CD4-positive, alpha-beta T cell treated with Interleukin-10 for 1 hour (primary cell): ENCODE measurements at places on chromosomes 1 and 21.

- DNase-seq: no peak
These were observed 386.3 kb downstream of the USP25 start for GRCh38 chr21:16116069-16116468.

GRCh38 chr1:69377507-69377906 lies 190.2 kb upstream of the LRRC7 start:
- no peak for DNase-seq

- no peak for DNase-seq
These were observed 6.5 kb downstream of the PPIE start for GRCh38 chr1:39745016-39745670.

DNA sequence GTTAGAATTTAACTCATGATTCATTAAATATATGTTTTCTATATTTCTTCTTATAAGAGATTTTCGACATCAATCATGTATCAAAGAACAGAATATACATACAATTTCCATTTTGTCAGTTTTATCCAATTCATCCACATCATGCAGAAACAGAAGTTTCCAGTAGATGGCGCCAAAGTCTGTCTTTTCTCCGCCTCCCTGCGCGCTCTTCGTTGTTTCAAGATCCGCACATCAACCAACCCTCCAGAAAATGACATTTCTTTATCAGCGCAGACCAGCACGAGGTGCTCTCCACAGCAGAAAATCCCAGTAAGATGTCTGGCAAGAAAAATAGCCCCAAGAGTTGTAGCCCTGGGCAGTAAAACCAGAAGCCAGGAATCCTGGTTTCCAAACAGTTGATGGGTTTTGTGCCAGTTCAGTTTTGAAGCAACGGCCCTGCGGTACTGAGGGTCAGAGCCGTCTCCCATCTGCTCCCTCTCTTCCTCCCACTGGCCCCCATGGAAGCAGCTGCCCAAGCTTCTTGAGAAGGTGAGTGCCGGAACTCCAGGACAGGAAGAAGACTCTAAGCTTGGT lies 38.6 kb upstream of the GPR137B start:
- DNase-seq: peak; percentile 73

GRCh38 chr1:22828484-22829308 lies 118.1 kb downstream of the EPHB2 start:
- no peak for DNase-seq

- DNase-seq: no peak
These were observed 29.4 kb upstream of the CD101 start for GRCh38 chr1:116971965-116972673.

GRCh38 chr1:109385417-109385816 lies 12.3 kb downstream of the SORT1 start:
- no peak for DNase-seq

GRCh38 chr1:223776826-223777454 lies 64.6 kb downstream of the CAPN2 start:
- no peak for DNase-seq

GRCh38 chr21:39400173-39400572 lies 45.4 kb downstream of the LCA5L start:
- DNase-seq: no peak

- no peak for DNase-seq
These were observed 211.9 kb upstream of the IRF2BP2 start for GRCh38 chr1:234821840-234822239.

GRCh38 chr1:221778535-221779142 lies 36.8 kb upstream of the DUSP10 start:
- peak; percentile 62 for DNase-seq

DNA sequence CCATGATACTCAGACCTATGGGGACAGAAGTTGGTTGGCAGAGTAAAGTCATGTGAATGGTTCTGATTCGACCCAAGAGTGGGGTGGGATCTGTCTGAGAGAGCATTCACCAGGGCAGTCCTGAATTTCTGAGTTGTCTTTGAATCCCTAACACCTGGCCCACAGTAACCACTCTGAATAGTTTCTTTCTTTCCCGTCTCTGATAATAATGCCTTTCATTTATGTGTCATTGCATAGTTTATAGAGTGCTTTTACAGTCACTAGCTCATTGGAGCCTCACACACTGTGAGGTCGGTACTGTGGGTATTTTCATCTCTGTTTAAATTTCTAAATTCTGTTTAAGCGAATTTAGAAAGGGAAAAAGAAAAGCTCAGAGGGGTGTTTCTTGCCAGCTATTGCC lies 147.1 kb downstream of the C1orf21 start:
- DNase-seq: no peak

DNA sequence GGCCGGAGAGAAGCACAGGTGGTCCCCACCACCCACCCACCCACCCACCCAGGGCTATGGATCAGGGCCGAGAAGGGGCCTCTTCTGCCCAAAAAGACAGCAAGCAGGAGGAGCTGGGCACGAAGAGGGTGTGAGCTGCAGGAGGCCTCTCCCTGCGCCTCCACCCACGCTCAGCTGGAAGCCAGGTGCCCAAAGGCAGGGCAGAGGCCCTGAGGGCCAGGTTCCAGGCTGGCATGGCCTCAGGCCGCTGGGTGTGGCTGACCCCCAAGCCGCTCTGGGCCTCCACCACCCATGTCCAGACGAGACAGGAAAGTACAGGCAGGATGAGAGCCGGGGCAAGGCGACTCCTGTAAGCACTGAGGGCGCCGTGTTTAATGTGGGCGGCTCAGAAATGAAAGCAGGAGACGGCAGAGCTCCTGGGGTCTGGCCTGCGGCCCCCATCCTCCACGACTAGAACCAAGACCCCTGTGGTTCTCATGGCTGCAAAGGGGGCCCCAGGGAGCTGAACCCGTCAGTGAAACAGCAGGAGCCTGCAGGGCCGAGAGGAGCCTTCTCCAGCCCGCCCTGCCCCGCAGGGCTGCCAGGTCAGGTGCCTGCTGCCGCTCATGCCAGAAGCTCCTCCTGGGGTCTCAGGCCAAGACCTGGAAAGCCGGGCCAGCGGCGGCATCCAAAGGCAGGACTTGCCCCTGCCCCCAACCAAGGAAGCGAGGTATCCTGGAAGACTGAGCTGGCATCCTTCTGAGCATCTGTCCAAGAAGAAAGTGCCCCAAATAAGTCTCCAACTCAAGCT lies 56.0 kb downstream of the MEGF6 start:
- no peak for DNase-seq

GRCh38 chr1:197688233-197688632 lies 87.0 kb downstream of the DENND1B start:
- DNase-seq: no peak

- no peak for DNase-seq
These were observed 7.1 kb downstream of the CLIC6 start for GRCh38 chr21:34675871-34676270.

DNA sequence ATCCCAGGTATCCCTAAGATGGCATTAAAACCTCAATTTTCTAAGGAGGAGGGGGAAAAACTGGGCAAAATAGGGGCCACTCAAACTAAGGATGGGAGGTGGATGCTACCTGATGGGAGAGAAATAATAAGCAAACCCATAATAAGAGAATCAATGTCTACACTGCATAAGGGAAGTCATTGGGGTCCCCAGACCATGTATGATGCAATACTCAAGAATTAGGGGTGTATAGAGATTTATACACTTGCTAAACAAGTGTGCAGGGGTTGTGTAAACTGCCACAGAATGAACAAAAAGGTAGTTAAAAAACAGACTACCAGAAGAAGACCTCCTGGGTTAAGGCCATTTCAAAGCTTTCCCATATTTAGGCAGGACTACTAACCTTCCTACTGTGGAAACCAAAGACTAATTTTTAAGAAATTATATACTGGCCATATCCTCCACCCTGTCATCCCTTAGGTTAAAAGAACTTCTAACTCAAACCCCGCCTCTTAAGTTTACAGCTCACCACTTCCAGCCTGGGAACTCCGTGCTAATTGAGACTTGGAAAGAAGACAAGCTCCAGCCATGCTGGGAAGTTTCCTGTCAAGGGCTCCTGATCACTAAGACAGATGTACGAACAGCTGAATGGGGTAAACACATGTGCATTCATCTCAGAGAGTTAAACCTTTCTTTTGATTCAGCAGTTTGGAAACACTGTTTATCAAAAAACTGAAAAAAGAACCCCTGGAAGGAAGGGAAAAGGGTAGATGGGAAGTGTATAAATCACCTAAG lies 64.4 kb upstream of the TLR5 start:
- no peak for DNase-seq

DNA sequence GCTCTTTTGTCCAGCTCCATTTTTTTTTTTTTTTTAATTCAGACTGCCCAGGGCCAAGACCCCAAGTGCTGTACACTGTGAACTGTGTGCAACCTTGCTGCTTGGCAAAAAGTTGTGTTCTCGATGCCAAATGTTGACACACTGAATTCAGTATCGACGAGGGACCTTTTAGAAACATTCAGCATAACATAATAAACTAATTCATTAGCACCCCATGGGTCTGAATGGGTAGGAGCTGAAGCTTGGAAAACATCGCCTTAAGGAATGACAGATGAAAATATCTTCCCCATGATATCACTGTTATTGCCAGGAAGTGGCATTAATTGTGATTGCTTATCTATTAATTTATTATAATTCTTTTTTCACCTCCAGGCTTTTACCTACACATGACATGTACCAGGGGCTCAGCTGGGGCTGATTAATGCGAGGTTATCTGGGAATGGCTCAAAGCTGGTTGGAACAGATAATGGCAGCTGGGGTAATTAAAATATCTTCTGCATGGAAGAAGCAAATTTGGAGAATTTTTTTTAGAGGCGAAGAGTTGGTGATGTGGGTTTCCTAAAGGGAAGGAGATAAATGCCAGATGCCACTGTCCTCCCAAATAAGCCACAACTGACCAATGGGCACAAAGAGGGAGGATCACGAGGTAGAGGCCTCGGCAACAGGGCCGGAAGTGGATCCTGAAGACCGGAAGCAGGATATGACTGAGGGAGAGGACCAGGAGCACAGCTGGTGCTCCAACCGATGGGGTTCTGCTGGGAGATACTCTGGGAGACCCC lies 169.3 kb downstream of the GRIK3 start:
- DNase-seq: no peak

- no peak for DNase-seq
These were observed 69.6 kb downstream of the LACTBL1 start for GRCh38 chr1:22903113-22903512.

GRCh38 chr21:19340303-19340702 lies 936.7 kb upstream of the TMPRSS15 start:
- no peak for DNase-seq

DNA sequence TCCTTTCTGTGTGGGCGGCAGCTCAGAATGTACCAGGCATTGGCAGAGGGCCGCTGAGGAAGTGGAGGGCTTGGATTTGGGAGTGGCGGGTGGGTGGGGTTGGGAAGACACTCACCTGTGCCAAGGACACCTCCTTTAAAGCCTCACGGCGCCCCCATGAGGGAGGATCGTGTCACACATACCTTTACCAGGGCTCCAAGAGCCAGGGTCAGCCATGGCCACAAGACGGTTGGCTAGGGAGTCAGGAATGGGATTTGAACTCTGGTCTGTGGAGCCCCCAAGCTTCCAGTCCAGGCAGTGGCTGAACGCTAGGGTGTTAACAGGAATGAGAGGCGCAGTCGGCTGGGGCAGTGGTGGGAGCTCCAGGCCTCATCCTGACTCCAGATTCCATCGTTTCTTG lies 4.6 kb downstream of the NBL1 start:
- DNase-seq: no peak

DNA sequence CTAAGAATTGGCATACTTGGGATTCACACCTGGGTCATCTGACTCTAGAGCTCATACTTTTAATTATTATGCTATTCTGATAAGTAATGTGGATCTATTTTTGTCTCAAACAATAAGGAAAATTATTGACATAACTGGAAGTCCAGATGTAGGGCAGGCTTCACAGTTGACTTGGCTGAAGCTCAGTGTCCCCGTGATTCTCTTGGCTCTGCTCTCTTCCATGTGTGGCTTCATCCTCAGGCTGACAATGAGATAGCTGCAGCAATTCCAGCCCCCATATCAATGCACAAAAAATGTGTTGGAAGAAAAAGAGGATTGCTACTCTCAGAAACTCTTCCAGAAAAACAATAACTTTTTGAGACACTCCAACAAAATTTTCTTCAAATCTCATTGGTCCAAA lies 23.8 kb downstream of the HSD11B1 start:
- no peak for DNase-seq

DNA sequence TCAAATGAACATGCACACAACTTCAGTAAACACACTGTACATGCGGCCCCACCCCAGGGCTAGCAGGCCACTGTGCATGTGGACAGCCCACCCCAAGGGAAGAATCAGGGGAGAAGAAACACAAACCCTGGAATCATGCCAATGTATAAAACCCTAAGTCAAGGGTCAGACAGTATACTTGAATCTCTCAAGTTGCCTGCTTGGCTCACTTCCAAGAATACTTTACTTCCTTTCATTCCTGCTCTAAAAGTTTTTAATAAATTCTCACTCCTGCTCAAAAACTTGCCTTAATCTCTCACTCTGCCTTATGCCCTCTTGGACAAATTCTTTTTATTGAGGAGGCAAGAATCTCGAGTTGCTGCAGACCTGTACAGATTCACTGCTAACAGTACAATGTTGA lies 231.2 kb upstream of the CACYBP start:
- DNase-seq: no peak

DNA sequence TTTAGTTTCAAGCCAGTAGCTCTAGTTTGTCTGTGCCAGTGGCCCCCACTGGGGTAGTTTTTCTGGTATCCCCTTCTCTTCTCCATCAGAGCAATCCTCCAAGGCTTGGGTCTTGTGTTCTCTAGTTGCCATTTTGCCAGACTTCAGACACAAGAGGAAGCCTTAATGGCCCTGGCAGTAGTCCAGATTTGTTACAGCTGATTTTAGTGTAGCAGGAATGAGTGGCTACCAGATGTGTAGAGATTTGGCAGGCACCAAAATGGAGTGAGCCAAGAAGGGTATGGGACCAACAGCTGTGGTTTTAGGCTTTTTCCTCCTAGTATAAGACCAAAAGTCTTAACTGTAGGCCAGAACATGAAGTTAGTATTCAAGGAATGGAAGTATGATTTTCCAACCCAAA lies 56.8 kb downstream of the ACP6 start:
- DNase-seq: no peak

GRCh38 chr1:175597969-175598765 lies 145.2 kb downstream of the TNR start:
- DNase-seq: no peak

DNA sequence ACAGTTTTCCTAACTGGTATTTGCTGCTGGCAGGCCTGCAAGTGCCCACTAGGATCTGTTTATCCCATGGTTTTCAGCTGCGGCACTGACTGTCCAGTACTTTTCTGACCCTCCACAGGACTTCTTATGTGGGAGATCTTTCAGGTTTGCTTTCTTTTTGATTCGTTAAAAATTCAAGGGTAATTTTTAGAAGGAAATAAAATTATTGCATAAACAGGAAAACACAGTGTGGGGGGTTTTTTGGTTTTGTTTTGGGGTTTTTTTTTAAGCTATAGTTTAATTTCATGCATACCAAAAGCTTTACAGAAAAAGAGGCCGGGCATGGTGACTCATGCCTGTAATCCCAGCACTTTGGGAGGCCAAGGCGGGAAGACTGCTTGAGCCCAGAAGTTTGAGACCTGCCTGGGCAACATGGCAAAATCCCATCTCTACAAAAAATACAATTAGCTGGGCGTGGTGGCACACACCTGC lies 3.6 kb downstream of the NIBAN1 start:
- DNase-seq: no peak
